ENCODE measurements at places on chromosomes 5 and 9.

GRCh38 chr9:135506327-135507103, 6.0 kb downstream of the MRPS2 start:
- DNase-seq = no peak

- DNase-seq = no peak
Measured at GRCh38 chr5:175854231-175855040, 16.9 kb upstream of the CPLX2 start.

DNA sequence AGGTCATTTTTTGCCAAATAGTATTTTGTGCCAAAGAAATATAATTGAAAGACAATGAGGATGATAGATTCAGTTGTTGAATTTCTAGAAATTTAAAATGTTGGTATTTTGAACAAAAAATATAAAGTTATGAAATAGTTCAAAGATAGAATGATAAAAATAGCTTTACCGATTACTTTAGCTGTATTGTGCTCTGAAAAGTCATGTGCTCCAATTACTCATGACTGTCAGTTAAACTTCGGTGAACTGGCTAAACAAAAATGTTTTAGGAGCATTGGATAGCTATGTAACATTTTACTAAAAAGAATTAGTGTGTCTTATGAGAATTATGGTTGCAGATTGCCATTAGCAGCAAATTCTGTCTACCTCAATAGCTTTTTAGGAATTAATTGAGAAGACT, 177.3 kb upstream of the VCAN start:
- DNase-seq = no peak

GRCh38 chr5:127280491-127281220, 9.9 kb upstream of the MEGF10 start:
- DNase-seq = no peak

- no peak for DNase-seq
Measured at GRCh38 chr5:78903353-78903752, 81.8 kb downstream of the ARSB start.

DNA sequence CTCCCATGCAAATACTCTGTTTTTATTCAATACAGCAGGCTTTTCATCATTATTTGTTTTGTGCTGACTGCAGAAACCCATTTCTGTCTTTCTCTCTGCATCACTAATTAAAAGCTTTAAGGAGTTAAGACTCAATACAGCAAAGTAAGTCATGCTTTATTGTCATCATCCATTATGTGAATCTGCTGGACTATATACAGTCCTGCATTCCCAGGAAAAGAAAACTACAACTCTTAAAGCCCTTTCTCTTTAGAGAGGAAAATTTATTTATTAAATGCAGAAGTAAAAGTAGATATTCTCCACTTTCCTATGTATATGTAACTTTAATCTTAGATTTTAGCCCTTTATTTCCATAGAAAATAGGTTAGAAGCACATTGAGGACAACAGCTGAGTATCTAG, 706.6 kb upstream of the RGMB start:
- DNase-seq = no peak

DNA sequence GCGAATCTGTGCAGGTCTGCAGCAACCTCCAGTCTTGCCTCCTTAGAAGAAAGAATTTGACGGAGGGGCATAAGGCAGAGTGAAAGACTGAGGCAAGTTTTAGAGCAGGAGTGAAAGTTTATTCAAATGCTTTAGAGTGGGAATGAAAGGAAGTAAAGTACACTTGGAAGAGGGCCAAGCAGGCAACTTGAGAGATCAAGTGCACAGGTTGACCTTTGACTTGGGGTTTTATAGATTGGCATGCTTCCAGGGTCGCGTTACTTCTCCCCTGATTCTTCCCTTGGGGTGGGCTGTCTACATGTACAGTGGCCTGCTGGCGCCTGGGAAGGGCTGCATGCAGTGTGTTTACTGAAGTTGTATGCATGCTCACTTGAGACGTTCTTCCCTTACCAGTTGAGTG, 127.2 kb upstream of the FER start:
- DNase-seq = no peak

DNA sequence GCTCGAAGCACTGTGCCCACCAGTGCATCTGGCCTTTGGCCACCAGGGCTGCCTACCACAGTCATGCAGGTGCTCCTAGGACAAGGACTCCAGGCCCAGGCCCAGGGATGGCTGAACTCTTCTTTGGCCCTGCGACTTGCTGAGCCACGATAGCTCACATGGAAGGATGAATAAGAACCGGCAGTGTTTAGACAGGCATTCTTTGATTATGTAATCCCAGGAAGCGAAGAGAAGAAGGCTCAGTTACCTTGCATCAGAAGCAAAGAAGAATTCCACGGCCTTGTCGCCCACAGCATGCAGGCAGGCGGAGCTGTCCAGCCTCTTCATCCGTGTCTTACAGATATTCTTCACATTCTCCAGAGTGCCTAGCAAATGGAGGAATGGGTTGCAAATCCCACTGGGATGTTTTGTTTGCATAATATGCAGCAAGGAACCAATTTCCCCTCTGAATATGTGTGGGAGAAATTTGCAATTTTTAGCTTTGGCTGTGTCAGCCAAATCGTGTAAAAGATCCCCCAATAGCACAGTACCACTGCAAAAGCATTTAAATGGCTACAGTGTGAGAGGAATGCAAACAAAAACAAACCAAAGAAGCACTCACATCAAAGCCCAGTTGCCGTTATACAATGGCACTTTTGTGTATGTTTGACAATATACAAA, 29.1 kb downstream of the GFPT2 start:
- DNase-seq = no peak

GRCh38 chr5:41433552-41434181, 76.7 kb downstream of the PLCXD3 start:
- no peak for DNase-seq

Data from amniotic stem cell (primary cell).